T47D (cell line): ENCODE measurements at places on chromosomes 7 and 10.

DNA sequence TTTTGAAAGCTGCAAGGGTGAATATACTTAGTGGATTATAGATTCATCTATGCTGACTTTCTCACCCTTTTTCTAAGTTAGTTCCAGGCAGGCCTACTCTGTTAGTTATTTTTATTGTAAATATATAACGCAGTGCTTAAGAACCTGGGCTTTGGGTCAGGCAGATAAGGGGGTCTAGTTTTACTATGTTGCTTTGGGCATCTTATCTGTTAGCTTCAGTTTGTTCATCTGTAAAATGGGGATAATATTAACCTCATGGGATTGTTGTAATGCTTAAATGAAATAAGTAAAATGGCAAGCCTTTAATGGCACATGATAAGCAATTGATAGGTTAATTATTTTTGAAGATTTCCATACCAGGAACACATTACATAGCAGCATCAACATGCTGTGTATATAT is 79.5 kb downstream of the ST7 start:
- DNase-seq: no peak

DNA sequence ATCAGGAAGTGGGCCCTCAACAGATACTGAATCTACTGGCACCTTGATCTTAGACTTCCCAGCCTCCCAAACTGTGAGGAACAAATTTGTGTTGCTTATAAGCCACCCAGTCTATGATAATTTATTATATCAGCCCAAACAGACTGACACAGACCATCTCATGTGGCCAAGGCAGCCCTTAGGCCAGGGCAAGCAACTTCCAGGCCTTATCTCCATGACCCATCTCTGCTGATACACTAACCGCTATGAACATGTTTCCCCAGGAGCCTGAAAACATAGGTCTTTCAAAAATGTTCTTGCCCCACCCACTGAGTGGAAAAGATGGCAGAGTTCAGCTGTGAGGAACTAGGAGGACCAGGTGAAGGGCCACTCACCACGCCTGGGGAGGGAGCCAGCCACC is 3.2 kb upstream of the BLOC1S2 start:
- DNase-seq: no peak

GRCh38 chr7:159195946-159196345 is 51.3 kb upstream of the VIPR2 start:
- DNase-seq: no peak

- no peak for DNase-seq
These were observed 203.1 kb downstream of the TPK1 start for GRCh38 chr7:144632724-144633123.

- no peak for DNase-seq
These were observed 114.5 kb downstream of the LARP4B start for GRCh38 chr10:816958-817357.

GRCh38 chr10:7152982-7153381 is 257.9 kb downstream of the SFMBT2 start:
- no peak for DNase-seq

- DNase-seq: no peak
These were observed 9.0 kb downstream of the ADRA2A start for GRCh38 chr10:111085690-111086353.

GRCh38 chr10:110533149-110533548 is 34.3 kb upstream of the SMC3 start:
- no peak for DNase-seq

- no peak for DNase-seq
These were observed 231.3 kb upstream of the CELF2 start for GRCh38 chr10:10786109-10787090.

DNA sequence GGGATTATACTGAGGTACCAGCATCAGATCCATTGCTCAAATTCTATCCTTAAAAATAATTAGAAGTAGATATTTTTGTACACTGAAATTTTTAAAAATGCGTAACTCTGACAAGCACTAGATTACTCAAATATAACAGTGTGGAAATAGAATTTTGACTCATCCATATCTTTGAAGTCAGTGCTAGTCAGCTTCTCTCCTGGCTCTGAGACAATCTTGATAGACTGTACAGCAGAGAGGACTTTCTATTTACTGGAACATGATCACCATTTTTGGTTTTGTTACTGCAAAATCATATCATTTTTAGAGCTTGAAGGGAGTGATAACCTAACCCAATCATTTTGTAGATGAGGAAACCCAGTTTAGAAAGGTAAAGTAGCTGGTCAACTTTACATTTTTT is 195.0 kb downstream of the MTERF1 start:
- no peak for DNase-seq

DNA sequence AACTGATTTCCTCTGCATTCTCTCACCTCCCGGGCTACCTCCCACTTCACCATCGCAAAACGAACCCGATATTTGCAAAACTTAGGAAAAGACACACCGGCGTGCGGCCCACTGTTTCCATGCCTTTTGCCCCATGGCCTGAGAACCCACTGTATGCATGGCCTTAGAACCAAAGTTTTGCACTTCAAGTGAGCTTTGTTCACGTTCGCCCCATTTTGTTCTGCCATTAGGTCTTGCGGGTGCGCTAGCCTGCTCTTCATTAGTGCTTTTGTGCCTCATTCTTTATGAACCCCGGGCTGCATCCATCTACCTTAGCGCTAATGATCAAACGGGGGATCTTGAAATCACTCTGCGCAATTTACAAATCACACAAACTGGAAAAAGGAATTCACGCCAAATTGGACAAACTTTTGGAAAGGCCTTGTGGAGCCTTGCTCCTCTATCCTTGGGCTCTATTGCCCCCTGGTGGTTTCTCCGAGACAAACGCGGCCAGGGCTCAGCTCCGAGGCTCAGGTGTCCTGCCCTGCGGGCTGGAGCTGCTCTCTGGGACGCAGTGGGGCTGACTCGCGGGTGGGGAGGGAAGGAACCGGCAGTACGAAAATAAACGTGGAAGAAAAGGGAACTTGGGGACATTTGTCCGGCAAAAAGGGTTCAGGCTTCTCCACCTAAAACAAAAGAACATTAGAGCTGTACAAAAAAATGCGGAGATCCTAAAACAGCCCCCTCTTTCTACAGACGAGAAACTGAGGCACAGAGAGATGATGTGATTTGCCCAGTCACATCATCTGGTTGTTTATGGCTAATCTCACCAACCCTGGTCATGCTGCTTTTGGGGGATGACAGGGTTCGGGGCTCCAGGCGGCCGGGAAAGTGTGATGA is 300.4 kb upstream of the NFE2L3 start:
- peak; percentile 62 for DNase-seq

DNA sequence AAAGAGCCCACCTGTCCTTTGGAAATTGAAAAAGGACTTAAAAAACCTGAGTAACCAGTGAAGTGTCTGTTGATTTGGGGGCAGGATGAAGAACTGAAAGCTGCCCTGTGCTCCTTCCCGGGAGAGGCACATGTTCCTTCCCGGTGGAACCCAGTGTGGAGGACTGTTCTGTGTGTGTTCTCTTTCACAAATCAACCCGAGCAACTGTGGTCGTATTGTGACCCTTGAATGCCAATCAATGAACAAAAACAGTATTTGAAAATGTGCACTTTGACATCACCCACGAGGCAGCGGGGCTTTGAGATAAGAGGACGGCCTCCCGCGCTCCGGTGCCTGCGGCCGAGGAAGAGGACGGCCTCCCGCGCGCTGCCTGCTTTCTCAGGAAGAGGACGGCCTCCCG is 139.0 kb downstream of the VIPR2 start:
- no peak for DNase-seq

GRCh38 chr7:48244864-48245271 is 73.6 kb downstream of the ABCA13 start:
- DNase-seq: no peak

- no peak for DNase-seq
These were observed 52.7 kb downstream of the VWDE start for GRCh38 chr7:12350971-12351370.

DNA sequence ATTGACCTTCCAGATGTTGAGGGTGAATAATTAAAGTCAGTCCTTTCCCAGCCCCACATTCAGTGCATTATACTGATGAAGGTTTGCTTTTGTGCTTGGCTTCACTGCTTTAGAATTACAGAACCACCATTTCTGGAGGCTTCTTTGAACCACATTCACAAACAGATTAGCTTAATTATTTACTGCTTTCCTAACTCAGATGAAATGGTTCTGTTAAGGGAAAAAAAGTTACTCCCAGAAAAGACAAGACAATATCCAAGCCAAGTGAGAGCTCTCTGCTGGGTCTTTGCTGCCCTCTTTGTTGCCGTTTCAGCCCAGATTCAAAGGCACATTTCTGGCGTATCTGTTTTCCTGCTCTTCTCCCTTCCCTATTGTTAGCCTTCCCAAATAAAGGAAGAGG is 188.9 kb downstream of the AHR start:
- no peak for DNase-seq

- DNase-seq: no peak
These were observed 109.1 kb downstream of the ELAPOR2 start for GRCh38 chr7:86950360-86950759.

DNA sequence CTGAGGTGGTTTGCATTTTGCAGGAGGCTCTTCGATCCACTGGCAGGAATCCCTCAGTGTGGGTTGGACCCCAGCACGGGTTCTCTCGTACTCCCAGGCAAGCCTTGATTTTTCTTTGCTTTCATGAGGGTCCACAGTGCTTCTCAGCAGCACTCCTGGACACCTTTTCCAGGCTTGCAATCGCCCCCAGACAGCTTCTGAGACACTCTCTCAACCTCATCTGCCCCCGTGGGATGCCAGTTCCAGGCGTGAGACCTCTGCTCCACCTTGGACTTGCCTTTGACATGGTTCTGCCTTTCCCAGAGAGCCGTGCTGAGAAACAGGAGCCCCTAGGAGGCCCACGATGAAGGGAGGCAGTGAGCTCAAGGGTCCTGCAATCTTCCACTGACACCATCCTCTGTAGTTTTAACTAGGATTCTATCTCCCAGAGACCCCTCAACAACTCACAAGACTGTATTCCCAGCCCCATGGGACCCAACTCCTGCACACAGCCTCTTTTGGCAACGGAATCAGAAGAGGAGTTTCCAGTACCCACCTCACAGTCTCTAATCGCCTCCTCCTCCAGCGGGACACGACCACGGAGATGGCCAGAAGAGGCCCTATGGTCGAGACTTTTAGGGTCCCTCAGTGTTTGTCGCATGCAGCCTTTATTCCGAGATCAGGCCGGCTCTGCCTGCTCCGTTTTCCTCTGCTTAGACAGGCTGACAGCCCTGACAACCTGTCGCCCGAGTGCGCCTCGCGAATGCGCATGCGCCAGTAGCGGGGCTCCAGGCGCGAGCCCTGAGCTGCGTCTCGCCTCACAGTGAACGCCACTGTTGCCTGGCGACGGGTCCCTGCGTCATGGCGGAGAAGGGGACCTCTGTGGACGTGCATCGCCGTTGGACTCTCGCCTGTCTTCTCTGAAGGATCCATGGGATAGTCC is 26.0 kb upstream of the ZNF273 start:
- DNase-seq: peak; percentile 12

- peak; percentile 95 for DNase-seq
These were observed 2.2 kb downstream of the TRIL start for GRCh38 chr7:28955718-28956607.

DNA sequence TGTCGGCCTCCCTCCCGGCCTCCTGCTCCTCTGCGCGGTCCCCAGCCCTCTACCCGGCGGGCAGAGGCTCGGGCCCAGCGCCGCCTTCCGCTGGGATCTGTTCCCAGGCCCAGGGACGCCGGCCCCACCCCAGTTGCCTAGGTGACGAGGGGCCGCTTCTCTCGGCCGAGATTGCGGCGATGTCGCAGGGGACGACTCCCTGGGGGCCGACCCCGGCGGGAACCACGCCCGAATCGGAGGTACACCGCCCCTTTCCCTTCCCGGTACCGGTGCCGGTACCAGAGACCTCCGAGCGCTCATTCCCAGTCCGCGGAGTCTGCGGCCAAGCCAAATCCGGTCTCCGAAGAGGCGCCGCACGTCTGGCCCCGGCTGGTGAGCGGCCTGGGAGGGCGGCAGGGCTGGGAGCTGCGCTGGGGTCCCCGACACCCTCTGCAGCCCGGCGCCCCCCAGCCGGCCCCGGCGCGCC is at the start of gene CABCOCO1:
TSS of gene CABCOCO1 (plus strand) at position 136 of the 466 bp plus-strand sequence. CDS start at position 180, 44 bp downstream.
- DNase-seq: peak; percentile 25

DNA sequence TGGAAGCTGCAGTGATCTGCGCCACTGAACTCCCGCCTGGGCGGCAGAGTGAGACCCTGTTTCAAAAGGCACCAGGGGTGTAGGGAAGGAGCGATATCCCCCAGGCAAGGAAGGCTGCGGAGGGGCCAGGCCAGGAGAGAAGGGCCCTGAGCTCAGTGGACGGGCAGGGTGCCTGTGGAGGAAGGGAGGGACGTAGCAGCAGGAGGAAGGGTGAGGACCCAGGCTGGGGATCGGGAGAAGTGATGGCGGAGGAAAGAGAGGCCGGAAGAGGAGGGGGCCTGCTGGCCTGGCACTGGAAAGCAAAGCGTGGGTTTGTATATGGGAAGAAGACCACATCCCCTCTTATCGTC is 45.6 kb downstream of the ALOX5 start:
- DNase-seq: no peak

GRCh38 chr7:43769791-43770465 is 11.4 kb downstream of the BLVRA start:
- no peak for DNase-seq

- DNase-seq: no peak
These were observed 65.6 kb downstream of the MKI67 start for GRCh38 chr10:128060341-128061250.

GRCh38 chr10:86020134-86020533 is 346.5 kb downstream of the GRID1 start:
- no peak for DNase-seq

DNA sequence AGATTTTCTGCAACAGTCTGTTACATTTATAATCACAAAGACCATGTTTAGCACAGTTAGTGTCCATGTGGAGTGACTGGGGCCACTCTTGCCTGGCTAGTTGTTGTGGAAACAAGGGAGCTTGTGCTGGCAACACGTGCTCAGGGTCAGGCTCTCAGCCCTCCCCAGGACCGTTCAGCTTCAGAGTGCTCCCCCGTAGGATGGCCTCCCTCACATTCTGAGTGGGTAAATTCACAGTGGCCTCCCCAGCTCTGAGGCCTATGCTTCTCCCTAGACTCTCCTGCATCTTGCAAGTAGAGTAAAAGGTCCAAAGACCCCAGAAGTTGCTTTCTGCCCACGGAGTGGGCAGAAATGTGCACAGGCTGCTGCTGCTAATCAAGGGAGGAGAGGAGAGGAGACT is 122.3 kb downstream of the ADCY1 start:
- DNase-seq: no peak

GRCh38 chr10:75770626-75771081 is 339.2 kb downstream of the LRMDA start:
- DNase-seq: no peak

DNA sequence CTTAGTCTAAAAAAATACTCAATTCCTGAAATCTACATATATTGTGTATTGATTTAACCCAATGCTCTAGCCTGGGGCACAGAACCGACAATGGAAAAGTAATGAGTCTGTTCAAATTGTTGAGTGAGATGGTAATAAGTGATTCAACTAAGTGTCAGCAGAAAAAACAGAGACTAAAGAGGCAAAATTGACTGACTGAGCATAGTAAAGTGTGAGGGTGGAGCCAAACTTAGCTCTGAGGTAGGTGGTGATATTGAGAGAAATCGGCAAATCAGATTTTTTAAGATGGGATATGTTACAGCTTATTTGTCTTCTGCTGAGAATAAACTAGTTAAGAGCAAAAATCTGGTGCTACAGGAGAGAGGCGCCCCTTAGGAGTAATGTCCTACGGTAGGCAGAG is 764.0 kb upstream of the LRRN3 start:
- DNase-seq: no peak

GRCh38 chr7:149495785-149496641 is 1.6 kb downstream of the ZNF746 start:
- no peak for DNase-seq

- no peak for DNase-seq
These were observed 439 bp upstream of the EMX2 start for GRCh38 chr10:117541909-117542705.
